Breast epithelium (tissue), 4 donors: ENCODE measurements at places on chromosomes 6 and 20. TPM values are rescaled to one million over a fixed set of nuclear protein-coding genes. Genes with fewer than 3 reads are reported as not detected.

GRCh38 chr20:3592931-3593330, 70.3 kb downstream of the GFRA4 start:
- DNase-seq: no peak

Gene ZBTB22
- 18.7 TPM for total RNA-seq

DNA sequence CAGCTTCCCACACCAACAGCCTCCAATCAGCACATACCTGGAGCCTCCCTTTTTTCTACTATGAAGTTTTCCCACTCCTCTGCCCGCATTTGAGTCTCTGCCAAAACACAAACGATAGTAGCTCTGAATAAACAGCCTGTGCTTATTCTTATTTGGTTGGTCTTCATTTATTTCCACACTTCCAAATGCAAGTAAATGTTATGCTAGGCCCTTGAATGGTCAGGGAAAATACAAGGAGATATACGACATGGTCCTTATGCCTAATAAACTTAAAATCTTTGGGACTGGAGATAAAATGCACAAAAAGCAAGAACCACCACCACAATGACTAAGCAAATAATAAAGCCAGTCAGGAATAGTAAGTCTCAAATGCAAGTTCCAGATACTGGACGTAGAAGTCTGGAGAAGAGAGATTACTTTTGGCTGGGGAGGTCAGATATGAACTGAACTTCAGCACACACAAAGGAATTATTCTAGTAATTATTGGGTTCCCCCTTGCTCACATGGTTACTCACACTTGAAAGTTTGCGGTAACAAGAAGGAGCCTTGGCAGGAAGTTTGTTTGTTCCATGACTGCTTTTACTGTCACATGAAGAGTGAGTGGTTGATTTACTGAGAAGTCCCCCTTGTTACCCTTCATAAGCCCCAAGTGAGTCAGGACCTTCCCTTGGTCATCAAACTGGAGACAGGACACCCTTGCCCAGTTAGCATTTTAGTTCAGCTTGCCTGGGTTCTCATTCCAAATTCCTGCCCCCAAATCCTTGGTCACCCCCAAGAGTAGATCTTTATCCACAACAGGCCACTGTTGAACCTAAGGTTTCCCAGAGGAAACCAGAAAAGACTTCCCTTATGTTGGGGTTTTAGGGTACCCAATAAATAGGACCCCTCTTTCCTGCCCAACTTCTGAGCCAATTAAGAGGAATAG, 511.2 kb upstream of the JARID2 start:
- no peak for DNase-seq

GRCh38 chr6:23213193-23213592, 643.8 kb downstream of the HDGFL1 start:
- no peak for DNase-seq

Gene METTL24
- total RNA-seq: 3.4 TPM

DNA sequence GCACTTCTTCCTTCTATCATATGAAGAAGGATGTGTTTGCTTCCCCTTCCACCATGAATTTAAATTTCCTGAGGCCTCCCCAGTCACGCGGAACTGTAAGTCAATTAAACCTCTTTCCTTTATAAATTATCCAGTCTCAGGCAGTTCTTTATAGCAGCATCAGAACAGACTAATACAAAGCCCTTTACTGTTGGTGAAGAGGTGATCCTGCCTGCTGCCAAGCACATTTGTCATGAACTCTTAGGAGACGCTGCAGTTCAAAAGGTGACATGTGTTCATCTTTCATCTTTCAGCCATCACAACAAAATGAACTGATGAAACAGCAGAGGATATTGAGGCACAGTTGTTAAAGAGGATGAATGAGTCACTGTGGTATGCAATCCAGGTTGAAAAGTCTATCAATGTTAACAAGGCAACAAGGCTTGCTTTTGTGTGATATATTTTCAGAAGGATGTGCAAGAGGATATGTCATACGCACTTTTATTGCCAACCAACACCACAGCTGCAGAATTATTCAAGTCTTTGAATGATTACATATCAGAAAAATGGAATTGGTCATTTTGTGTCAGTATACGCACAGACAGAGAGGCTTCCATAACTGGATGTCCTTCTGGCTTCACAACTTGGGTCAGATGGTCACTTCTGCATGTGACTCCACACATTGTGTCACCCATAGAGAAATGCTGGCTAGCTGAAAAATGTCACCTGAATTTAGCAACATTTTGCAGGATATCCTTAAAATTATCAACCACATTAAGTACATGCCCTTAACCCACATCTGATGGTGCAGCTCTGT, 52.4 kb upstream of the PLN start:
- DNase-seq: no peak

GRCh38 chr6:25553502-25553901, 98.5 kb upstream of the SCGN start:
- no peak for DNase-seq

GRCh38 chr6:170186941-170187668, 103.8 kb downstream of the DLL1 start:
- peak; percentile 15 for DNase-seq

DNA sequence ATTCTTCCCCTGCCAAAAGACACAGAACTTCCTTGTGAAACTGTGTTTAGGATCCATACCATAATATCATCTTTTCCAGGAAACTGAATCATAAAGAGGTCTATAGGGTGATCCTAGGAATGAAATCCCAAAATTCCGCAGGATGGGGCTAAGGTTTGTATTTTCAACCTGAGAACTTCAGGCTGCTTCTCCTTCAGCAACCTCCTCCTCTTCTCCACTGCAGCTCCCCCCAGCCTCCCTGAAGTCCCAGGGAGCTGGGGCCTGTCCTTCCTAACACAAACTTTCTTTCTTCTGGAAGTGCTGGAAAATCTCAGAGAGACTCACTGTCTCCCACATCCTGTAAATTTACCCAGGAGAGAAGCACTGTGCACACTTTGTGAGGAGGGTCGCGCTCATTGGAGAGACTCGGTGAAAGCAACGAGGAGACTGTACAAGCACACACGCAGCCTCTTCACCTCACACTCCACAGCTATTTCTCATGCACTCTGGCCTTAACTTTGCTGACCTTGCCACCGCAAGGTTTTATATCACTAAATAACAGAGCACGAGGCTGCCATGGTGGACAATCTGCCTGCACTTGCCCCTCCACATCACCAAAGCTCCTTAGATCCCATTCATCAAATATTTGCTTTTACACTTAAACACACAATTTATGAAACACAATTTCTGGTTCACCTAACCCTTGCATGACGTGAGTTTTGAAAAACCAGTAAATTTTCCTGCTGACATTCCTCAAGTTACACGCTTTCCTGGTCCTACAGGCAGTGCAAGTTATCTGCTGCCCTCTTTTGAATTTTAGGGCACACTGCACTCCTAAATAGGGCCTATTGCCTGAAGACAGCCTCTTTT, 14.3 kb downstream of the ID4 start:
- no peak for DNase-seq

DNA sequence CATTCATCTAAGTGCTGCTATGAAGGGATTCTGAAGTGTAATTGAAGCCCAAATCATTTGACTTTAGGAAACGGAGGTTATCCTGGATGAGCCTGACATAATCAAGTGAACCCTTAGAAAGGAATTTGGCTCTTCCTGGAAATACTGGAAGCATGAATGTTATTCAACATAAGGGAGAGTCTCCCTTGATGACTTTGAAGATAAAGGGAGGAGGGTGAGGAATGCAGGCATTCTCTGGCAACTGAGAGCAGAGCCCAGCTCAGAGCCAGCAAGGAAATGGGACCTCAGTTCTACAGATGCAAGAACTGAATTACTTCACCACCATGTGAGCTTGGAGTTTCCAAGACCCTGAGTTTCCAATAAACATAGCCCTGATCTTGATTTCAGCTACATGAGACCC, 168.2 kb downstream of the DLL1 start:
- no peak for DNase-seq

Gene TGM6
- total RNA-seq: not detected

Gene CPNE5
- total RNA-seq: 0.96 TPM

DNA sequence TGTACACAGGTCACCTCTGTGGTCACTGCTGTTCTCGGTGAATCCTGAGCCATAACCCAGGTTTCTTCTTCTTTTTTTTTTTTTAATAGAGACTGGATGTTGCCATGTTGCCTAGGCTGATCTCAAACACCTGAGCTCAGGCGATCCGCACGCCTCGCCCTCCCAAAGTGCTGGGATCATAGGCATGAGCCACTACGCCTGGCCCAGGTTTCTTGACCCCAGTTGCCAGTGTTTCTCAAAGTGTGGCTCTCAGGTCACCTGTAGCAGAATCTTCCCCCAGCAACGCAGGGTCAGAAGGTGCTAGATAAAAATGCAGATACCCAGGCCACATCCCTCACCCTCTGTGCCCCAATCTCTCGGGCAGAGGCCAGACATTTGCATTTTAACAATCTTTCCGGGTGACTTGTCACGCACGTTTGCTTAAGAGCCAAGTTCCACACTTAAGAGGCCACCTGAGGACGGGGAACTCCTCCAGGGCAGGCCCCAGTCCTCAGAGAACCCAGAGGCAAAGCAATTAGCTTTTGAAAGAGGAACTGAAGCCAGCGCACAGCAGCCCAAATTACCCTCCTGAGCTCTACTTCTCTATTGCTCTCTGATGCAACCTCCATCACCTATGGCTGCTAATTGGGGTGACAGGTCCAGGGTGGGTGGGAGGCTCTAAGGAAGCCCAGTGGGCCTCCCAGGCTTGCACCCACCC, 81.8 kb downstream of the NFATC2 start:
- no peak for DNase-seq

GRCh38 chr6:37319156-37319555, 34.6 kb upstream of the RNF8 start:
- no peak for DNase-seq

- no peak for DNase-seq
Measured at GRCh38 chr6:154502553-154502952, 7.9 kb downstream of the CNKSR3 start.

- DNase-seq: no peak
Measured at GRCh38 chr20:62226707-62227590, 6.9 kb upstream of the HRH3 start.

DNA sequence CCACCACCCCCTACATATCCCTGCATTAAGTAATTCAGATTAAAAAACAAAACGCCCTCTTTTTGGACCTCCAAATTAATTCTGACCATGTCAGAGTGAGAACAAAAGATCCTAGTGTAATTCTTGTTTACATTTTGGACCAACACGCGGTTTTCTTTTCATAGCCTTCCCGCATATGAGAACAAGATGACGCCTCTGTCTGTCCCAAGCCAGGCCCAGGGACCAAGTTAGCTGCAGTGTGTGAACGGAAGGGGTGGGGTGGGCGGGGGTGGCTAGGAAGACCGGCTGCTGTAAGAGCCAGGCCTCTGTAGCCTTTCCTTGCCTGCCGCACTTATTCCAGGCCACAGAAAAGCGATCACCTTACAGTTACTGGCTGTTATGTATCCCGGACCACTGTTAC, 68.0 kb downstream of the PLCG1 start:
- DNase-seq: no peak
